ENCODE measurements at places on chromosomes 4 and X. TPM values are rescaled to one million over a fixed set of nuclear protein-coding genes. Genes with fewer than 3 reads are reported as not detected.
A peak's percentile ranks its signal among the peaks of the same experiment; 100 is the strongest.

NIPAL1 gene
- polyA plus RNA-seq, result 30.7 TPM

EGF gene
- polyA plus RNA-seq, result 28.3 TPM

DNA sequence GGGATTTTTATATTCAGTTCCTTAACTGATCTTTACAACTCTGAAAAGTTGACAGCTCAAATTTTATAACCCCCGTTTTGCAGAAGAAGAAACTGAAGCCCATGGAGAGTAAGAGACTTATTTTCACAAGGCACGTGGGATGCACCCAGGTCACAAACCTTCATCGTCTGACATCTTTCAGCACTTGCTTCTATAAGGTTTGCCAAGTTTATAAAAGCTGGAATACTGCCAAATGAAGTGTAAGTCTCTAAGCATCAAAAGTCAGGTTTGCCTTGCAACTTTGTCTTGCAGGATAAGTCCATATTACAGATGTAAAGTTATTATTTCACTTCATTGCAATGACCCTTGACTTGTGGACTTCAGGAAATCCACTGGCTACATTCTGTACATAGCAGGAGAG, 6.3 kb upstream of the KCNIP4 start:
- no peaks in the 10 kb centered on the region for H3K4me1 ChIP-seq
- DNase-seq, result no peak
- H3K27me3 ChIP-seq, result peaks cover 2% of the 10 kb centered on the region

DNA sequence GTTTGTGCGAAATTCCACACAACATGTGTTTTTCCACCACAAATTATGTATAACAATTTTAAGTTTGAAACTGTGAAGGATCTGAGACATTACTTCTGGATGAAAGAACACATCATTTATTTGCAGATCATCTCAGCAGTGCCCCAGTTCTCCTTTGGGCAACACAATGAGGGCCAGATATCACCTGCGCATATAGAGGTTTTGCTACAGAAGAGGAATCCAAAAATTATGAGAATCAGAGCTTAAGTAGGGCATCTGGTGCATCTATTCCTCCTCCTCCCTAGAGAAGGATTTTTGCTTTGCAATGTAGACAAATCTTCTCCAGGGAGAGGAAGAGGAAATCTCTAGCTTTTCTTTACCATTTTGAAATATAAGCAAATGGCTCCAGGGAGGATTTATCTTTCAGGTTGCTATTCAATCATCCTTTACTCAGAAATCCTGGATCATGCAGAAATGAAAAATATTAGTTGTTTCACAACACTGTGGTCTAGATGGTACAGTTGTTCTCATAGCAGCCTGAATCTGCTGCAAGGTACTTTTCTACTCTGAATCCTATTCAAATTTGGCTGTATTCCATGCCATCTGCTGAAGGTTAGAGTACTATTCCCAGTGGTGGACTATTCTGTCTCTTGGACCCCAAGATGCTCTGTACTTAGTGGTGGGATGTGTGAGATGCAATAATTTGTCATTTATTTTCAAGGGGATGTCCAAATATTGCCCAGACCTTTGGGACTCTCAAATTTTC, 132.1 kb downstream of the SNCA start:
- no peak overlapping the region for H3K4me3 ChIP-seq
- no peaks in the 10 kb centered on the region for H3K36me3 ChIP-seq
- no peak for DNase-seq
- H3K4me1 ChIP-seq, result no peaks in the 10 kb centered on the region

- H3K4me1 ChIP-seq, result peaks cover 16% of the 10 kb centered on the region
- H3K27ac ChIP-seq, result no peak overlapping the region
- no peak overlapping the region for H3K4me3 ChIP-seq
- peaks cover 67% of the 10 kb centered on the region for H3K27me3 ChIP-seq
- H3K36me3 ChIP-seq, result peaks cover 8% of the 10 kb centered on the region
- DNase-seq, result no peak
Measured at GRCh38 chr4:1170156-1170975, 2.0 kb downstream of the SPON2 start.

DNA sequence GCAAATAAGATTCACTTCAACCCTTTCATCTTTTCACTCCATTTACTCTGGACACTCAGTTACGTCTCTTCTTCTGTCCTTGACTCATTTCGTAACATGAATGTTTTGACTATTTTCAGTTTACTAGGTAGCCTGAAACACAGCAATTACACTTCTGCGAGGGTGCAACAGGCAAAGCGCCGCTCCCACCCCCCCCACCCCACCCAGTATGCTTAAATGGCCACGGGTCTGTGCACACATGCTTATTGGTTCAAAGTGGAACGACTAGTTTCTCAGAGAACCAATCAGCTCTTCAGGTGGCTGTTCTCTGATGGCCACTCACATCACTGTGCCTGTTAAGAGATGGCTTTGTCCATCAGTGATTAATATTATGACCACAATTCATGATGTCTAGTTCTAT, 3.5 kb downstream of the BEND4 start:
- H3K27me3 ChIP-seq, result peaks cover 44% of the 10 kb centered on the region
- DNase-seq, result no peak
- H3K36me3 ChIP-seq, result no peaks in the 10 kb centered on the region

DNA sequence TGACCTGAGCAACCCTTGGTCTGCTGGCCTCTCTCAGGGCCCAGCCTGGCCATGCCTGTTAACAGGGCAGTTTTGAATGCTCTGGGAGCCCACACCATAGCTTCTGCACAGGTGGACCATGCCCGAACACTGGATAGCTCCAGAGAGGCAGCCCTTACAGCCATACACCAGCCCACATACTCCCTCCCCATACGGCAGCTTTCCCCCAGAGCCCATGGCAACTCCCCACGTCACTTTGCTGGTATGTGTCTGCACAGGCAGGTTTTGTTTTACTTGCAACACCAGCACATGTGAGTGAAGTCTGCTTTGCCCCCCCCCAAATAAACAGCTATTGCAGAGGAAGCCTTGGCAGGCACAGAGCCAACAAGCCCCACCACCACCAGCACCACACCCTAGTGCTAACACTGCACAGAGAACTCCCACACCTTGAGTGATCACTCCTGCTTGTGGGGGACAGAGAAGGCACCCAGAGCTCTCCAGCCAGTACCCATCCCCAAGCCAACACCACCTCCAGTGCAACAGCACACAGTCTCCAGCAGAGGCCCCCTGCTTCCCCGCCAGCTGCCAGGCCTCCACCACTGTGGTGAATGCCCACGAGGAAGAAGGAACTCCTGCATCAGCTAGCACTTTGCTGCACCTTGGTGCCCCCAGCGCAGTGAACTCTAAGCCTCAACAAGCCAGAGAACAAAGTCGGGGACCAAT, 87.3 kb downstream of the STPG2 start:
- no peaks in the 10 kb centered on the region for H3K36me3 ChIP-seq
- H3K27me3 ChIP-seq, result no peaks in the 10 kb centered on the region
- no peak overlapping the region for H3K4me3 ChIP-seq
- no peaks in the 10 kb centered on the region for H3K4me1 ChIP-seq
- no peak for DNase-seq
- H3K27ac ChIP-seq, result no peak overlapping the region

GRCh38 chr4:141246683-141247429, 26.2 kb downstream of the ZNF330 start:
- H3K4me3 ChIP-seq, result no peak overlapping the region
- H3K4me1 ChIP-seq, result no peaks in the 10 kb centered on the region
- no peak overlapping the region for H3K27ac ChIP-seq

DNA sequence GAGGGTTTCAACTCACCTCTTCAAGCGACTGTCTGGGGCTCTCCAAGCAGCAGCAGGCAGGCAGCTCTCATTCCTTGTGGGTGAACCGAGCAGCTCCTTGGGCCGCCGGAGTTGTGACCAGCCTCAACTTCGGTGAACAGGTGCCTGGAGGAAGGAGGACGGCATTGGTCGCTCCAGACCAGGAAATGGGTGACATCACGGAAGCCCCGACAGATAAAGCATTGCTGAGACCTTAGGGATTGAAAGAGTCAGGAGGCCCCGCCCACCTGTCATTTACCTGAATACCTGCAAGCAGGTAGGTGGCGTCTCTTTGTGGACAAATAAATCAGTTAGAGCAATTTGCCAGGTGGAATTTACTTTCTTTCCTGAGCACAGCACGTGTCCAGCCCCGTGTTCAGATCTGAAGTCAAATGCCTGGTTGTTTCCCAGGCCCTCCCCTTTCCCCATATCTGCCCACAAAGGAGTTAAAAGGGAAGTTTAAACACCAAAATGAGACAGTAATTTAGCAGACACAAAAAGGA, at the start of gene LNX1:
LNX1 (minus strand) TSS at position 115 of the 521 bp plus-strand sequence. CDS start 17,484 bp downstream, outside the sequence.
- peak within 1 kb of the TSS; percentile 92 for H3K27ac ChIP-seq
- H3K36me3 ChIP-seq, result no peaks in the 10 kb centered on the region
- H3K4me3 ChIP-seq, result peak within 1 kb of the TSS; percentile 53
- H3K27me3 ChIP-seq, result no peaks in the 10 kb centered on the region
- H3K4me1 ChIP-seq, result peaks cover 22% of the 10 kb centered on the region
- peak; percentile 98 for DNase-seq

DNA sequence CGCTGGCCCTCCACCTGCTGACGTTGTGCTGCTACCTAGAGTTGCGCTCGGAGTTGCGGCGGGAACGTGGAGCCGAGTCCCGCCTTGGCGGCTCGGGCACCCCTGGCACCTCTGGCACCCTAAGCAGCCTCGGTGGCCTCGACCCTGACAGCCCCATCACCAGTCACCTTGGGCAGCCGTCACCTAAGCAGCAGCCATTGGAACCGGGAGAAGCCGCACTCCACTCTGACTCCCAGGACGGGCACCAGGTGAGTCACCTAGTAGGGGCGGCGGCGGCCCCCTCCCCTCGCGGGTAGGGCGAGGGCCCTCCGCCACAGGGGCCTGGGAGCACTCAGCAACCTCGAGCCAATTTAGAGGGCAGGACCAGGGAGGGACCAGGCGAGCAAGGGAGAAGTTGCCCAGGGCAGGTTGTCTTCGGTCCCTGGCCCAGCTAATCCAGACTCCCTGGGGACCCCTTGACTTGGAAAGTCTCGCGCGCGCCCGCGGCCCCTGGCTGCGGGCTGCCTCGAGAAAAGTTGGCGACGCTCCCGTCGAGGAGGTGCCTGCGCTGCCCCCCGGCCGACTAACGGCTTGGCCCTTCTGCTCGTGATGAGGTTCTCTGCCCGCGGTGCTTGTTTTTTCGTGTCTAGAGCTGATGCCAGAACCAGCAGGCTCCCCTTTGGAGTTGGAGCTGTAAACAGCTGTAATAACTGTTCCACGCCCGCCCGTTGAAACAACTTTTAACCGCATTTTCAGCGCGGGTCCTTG, 717 bp downstream of the EDA start:
- no peaks in the 10 kb centered on the region for H3K36me3 ChIP-seq
- peak overlapping the region; percentile 92 for H3K27ac ChIP-seq
- no peaks in the 10 kb centered on the region for H3K27me3 ChIP-seq
- H3K4me1 ChIP-seq, result peaks cover 16% of the 10 kb centered on the region
- H3K4me3 ChIP-seq, result peak overlapping the region; percentile 55

DNA sequence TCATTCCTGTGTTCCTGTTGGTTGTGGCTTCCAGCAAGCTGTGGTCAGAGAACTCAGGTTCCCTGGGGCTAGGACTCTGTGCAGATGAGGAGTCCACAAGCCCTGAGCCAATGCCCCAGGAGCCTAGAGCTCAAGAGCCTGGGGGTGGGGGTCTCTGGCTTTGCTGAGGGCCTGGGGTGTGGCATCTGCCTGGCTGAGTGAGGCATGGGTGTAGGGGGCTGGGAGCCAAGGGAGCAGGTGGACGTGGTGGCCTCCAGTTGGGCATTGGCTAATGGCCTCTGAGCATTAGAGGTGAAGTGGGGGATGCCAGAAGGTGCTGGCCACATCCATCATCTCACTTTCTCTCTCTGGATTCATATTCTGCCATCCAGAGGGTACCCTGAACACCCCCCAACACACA, 5.3 kb upstream of the MAMLD1 start:
- no peak for DNase-seq
- no peaks in the 10 kb centered on the region for H3K36me3 ChIP-seq
- no peak overlapping the region for H3K27ac ChIP-seq
- no peak overlapping the region for H3K4me3 ChIP-seq
- H3K27me3 ChIP-seq, result peaks cover 27% of the 10 kb centered on the region

GRCh38 chr4:98861100-98861884, 67.6 kb downstream of the EIF4E start:
- H3K4me1 ChIP-seq, result no peaks in the 10 kb centered on the region
- H3K27ac ChIP-seq, result no peak overlapping the region
- no peak for DNase-seq

- DNase-seq, result no peak
- H3K27me3 ChIP-seq, result no peaks in the 10 kb centered on the region
- no peaks in the 10 kb centered on the region for H3K4me1 ChIP-seq
Measured at GRCh38 chr4:124590480-124590879, 122.1 kb downstream of the ANKRD50 start.

- DNase-seq, result no peak
- H3K27me3 ChIP-seq, result no peaks in the 10 kb centered on the region
- no peaks in the 10 kb centered on the region for H3K4me1 ChIP-seq
- H3K4me3 ChIP-seq, result no peak overlapping the region
- no peaks in the 10 kb centered on the region for H3K36me3 ChIP-seq
- no peak overlapping the region for H3K27ac ChIP-seq
Measured at GRCh38 chrX:20742106-20742505, 475.4 kb upstream of the RPS6KA3 start.

DNA sequence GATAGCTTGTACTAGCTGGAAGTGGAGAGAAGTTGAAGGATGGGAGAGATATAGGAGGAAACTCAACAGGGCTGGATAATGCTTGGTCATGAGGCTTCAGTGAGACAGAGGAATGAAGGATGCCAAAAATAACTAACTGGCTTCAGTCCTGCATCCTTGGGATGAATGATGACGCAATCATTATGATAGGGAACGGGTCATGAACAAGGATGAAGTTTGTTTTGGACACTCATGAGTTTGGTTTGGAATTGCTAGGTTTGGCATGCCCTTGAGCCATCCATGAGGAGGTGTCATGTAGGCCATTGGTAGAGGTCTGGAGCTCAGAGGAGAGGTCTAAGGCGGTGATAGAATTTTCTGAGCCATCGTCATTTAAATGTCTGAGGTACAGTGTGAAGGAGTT, 160.0 kb upstream of the NHS start:
- no peak for DNase-seq
- H3K4me1 ChIP-seq, result no peaks in the 10 kb centered on the region
- no peak overlapping the region for H3K4me3 ChIP-seq
- no peaks in the 10 kb centered on the region for H3K36me3 ChIP-seq
- no peaks in the 10 kb centered on the region for H3K27me3 ChIP-seq

- no peak overlapping the region for H3K27ac ChIP-seq
- H3K4me3 ChIP-seq, result no peak overlapping the region
- H3K27me3 ChIP-seq, result no peaks in the 10 kb centered on the region
- no peaks in the 10 kb centered on the region for H3K36me3 ChIP-seq
Measured at GRCh38 chr4:98573791-98574190, 84.6 kb downstream of the TSPAN5 start.

DNA sequence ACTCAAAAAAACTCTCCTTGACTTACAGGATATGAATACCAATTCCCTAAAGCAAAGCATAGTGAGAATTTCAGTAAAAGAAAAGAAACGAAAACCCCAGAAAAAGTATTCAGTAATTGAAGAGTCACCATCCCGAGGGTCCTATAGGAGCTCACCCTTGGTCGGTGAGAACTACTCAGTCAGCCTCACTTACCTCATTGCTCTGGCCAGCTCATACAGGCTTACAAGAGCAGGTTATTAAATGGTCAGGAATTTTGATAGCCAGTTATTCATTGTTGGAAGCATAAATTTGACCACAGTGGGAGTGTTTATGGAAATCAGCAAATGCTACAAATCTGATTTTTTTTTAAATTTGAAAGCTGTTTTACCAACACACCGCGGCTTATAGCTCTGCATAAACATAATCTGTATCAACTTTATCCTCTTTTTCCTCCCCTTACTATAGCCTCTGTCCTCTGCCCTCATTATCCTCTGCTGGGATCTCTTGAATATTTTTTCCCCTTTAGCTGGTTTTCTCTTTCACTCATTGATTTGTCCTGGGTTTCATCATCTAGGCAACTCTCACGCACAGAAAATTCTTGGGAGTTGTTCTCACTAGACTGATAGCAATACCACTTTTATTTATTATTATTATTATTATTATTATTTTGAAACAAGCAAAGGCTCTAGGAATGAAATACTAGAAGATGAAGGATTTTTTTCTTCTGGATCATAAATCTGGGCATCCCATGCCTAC, 11.0 kb upstream of the CXCL2 start:
- H3K27ac ChIP-seq, result peak overlapping the region; percentile 65
- H3K4me1 ChIP-seq, result peaks cover 22% of the 10 kb centered on the region
- no peaks in the 10 kb centered on the region for H3K36me3 ChIP-seq
- no peak for DNase-seq
- H3K27me3 ChIP-seq, result no peaks in the 10 kb centered on the region
